ENCODE measurements at places on chromosomes 7 and 10. TPM values are rescaled to one million over a fixed set of nuclear protein-coding genes. Genes with fewer than 3 reads are reported as not detected.

Gene ITPRID1
- total RNA-seq: not detected

Gene DYDC1
- not detected for total RNA-seq

Gene PITX3
- total RNA-seq: 1.4 TPM

Gene MBL2
- total RNA-seq: not detected

Gene PON1
- total RNA-seq: 1.3 TPM

Gene NPFFR1
- total RNA-seq: not detected

Gene GRM3
- total RNA-seq: not detected

Gene CYP3A4
- not detected for total RNA-seq

Gene FAM131B
- 0.23 TPM for total RNA-seq

Gene PRSS2
- not detected for total RNA-seq

Gene TBX20
- 1.9 TPM for total RNA-seq

Gene PPP3CB
- 17.5 TPM for total RNA-seq

Gene TSPAN33
- 6.4 TPM for total RNA-seq

Gene SFMBT2
- 9.7 TPM for total RNA-seq

Gene MBLAC1
- 3.0 TPM for total RNA-seq

Gene INA
- total RNA-seq: 20.0 TPM

Gene MYH16
- 0.39 TPM for total RNA-seq

Gene CUZD1
- 1.4 TPM for total RNA-seq

Gene GNB2
- total RNA-seq: 257 TPM

Gene RHOBTB1
- total RNA-seq: 15.6 TPM

Gene SPDYE2B
- total RNA-seq: not detected

Gene MYPN
- 2.8 TPM for total RNA-seq

Gene EPHB6
- 0.49 TPM for total RNA-seq

Gene DIP2C
- 14.7 TPM for total RNA-seq

Gene C10orf62
- total RNA-seq: not detected

Gene INMT
- total RNA-seq: not detected

Gene C10orf67
- total RNA-seq: not detected

Gene FAM241B
- total RNA-seq: 15.6 TPM

Gene GPR26
- total RNA-seq: not detected

Gene ADCYAP1R1
- not detected for total RNA-seq

Gene NUTM2D
- total RNA-seq: 1.2 TPM

Gene ZNF394
- total RNA-seq: 16.7 TPM

Gene TMEM213
- total RNA-seq: not detected

Gene MAGI2
- 0.48 TPM for total RNA-seq

Gene FBXL13
- 0.30 TPM for total RNA-seq

Gene SLC26A4
- total RNA-seq: 0.10 TPM

Gene HOXA13
- total RNA-seq: 2.0 TPM

Gene LBX1
- not detected for total RNA-seq

Gene TRIM50
- total RNA-seq: not detected

Gene LIPK
- not detected for total RNA-seq

Gene NUTM2E
- 0.47 TPM for total RNA-seq

Gene NRG3
- not detected for total RNA-seq

Gene FANK1
- 2.8 TPM for total RNA-seq

Gene AMZ1
- not detected for total RNA-seq

Gene NRAP
- total RNA-seq: not detected

Gene OR13A1
- total RNA-seq: 0.05 TPM

Measured in A549 treated with Hydrocortisone at 1 μM for 4 hours (cell line).